Calu3 (cell line): ENCODE measurements at places on chromosomes 5 and 9.
A peak's percentile ranks its signal among the peaks of the same experiment; 100 is the strongest.

- H3K27ac ChIP-seq = peak overlapping the region; percentile 90
- H3K4me1 ChIP-seq = peaks cover 39% of the 10 kb centered on the region
- H3K27me3 ChIP-seq = no peaks in the 10 kb centered on the region
- peak; percentile 34 for DNase-seq
Observed at GRCh38 chr5:16520841-16521240, 55.2 kb upstream of the ZNF622 start.

DNA sequence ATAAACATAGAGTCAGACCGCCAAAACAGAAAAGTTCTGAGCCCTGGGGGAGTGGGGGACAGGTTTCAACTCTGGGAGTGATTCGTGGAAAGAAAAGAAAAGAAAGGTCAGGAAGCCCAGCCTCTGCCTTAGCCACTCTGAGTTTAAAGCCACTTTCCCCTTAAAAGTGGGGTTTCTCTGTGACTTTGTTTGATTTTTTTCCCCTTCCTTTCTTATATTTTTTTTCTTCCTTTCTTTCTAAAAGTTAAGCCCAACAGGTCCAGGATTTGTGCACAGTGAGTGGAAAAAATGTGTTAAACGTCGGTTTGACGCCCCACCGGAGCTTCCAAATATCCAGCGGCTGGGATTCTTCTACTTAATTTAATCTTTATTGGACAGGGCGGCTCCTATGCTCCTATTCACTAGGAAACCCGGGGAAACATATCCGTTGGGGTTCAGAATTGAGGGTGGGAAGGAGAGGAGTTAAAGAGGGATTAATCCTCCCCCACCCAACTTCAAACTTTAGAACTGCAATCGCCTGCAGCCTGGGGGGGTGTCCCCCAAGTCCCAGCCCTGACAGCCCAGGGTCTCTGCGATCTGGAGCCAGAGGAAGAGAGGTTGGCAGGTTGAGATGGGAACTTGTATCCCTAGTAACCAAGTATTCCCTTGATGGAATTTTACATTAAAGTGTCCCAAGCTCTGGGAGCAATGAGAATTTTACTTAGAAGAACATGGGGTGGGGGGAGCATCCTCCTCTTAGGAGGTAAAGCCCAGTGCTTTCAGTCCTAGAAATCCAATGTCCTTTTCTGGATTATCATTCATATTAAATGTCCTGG is 6.3 kb downstream of the NR2F1-AS1 start:
- DNase-seq = no peak
- no peak overlapping the region for H3K4me3 ChIP-seq
- H3K4me1 ChIP-seq = no peaks in the 10 kb centered on the region
- H3K27me3 ChIP-seq = no peaks in the 10 kb centered on the region
- H3K27ac ChIP-seq = no peak overlapping the region

DNA sequence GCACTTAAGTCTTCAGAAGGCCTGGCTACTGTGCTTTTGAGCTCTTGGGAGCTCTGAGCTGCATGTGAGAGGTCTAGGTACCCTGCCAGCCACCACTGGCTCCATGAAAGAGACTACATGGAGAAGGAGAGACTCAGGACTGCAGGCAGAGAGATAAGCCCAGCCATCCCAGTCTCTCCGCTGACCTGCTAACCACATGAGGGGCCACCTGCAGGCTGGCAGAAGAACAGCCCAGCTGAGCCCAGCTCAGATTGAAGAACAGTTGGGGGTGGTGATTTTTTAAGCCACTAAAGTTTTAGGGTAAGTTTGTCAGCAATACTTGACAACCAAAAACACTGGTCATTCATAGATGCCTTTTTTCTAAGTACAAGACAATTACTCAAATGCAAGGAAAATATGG is 205.0 kb upstream of the PRDM9 start:
- H3K36me3 ChIP-seq = no peaks in the 10 kb centered on the region
- no peak overlapping the region for H3K27ac ChIP-seq
- no peak overlapping the region for H3K4me3 ChIP-seq
- no peak for DNase-seq
- no peaks in the 10 kb centered on the region for H3K4me1 ChIP-seq

GRCh38 chr5:178940569-178941360 is at the start of gene ZNF454:
Gene ZNF454, plus strand, starts transcription at chr5:178941198. Its CDS starts 1,594 bp downstream, at chr5:178942792.
- no peak within 1 kb of the TSS for H3K27ac ChIP-seq
- H3K27me3 ChIP-seq = no peaks in the 10 kb centered on the region
- H3K4me3 ChIP-seq = no peak within 1 kb of the TSS
- no peaks in the 10 kb centered on the region for H3K4me1 ChIP-seq
- no peak for DNase-seq
